ENCODE measurements at places on chromosomes 16 and 17.

- DNase-seq, result no peak
These were observed 4.1 kb upstream of the KDM8 start for GRCh38 chr16:27199235-27199586.

GRCh38 chr17:12927541-12928425 lies 90.0 kb downstream of the ELAC2 start:
- no peak for DNase-seq

DNA sequence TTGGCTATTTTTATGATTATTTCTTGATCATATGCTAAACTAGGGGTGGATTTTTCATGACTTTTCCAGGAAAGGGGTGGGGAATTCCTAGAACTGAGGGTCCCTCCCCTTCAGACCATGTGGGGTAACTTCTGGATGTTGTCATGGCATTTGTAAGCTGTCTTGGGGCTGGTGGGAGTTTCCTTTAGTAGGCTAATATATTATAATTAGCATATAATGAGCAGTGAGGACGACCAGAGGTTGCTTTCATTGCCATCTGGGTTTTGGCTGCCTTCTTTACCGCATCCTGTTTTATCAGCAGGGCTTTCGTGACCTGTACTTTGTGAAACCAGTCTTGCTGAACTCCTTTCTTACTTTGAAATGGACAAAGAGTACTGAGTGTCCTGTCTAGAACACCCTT lies 40.4 kb upstream of the ABCA5 start:
- no peak for DNase-seq

DNA sequence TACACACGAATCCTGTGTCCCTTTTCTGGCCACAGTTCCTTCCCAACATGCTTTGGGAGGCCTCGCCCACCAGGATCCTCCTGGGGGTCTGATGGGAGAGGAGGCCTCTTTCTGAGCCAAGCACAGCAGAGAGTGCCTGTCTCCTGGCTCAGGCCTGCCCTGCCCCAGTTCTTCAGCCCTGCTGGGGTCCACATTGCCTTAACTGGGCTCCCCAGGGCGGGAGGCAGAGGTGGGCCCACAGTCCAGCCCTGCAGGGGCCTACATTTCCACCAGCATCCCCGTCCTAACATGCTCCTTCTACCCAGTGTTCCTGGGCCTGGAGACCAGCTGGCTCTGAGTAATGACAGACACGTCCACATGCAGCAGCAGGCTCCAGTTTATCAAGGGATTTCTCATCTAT lies 29.6 kb downstream of the WNT9B start:
- DNase-seq, result no peak

DNA sequence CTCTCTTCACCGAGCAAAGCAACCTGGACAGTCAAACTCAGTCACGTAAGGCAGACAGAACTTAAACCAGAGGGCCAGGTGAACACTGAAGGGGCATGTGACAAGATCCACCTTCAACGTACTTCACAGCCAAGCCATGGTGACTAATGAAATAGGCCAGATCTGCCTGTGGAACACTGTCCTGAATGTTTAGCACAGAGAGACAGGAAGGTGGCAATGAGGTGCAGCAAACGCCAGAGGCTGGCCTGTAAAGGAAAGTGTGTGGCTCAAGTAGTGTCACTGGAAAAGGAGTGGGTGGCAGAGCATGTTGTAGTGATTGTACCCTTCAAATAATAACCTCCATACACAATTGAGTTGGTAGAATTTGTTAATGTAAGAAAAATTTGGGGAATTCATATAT lies 38.1 kb downstream of the SLC6A4 start:
- DNase-seq, result no peak

GRCh38 chr17:8629371-8630226 lies 926 bp downstream of the MYH10 start:
- no peak for DNase-seq

DNA sequence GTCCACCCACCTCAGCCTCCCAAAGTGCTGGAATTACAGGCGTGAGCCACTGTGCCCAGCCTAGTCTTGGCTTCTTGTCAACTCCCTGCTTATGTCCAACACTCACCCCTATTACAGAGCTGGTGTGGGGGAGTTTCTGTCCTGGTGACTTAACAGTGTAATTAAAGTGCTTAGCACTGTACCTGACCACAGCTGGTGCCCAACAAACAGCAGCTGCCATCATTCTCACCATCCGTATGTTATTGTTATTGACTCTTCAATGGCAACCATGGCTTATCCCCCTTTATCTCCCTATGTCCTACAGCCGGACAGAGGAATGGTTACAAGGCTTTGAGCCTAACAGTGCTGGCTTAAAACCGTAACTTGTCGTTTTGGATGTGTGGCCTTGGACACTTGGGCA lies 17.0 kb upstream of the BRCA1 start:
- DNase-seq, result no peak

DNA sequence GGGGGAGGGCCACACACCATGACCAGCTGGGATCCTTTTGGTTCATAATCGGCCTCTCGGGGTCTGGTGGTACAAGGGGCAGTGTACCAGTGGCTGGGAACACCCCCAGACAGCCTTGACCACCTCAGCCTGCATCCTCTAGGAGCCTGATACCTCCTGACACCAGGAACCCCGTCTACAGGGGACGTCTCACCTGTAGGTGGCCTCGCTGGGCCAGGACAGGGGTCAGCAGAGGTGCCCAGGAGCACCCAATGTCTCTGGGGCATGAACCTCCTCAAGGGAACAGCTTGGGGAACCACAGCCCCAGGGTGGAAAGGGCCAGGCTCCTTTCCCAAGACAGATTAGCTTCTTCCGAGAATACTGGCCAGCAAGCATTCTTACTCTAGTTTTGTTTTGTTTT lies 2.5 kb upstream of the METRNL start:
- DNase-seq, result no peak

- DNase-seq, result no peak
These were observed 11.3 kb downstream of the YPEL2 start for GRCh38 chr17:59342681-59343131.

DNA sequence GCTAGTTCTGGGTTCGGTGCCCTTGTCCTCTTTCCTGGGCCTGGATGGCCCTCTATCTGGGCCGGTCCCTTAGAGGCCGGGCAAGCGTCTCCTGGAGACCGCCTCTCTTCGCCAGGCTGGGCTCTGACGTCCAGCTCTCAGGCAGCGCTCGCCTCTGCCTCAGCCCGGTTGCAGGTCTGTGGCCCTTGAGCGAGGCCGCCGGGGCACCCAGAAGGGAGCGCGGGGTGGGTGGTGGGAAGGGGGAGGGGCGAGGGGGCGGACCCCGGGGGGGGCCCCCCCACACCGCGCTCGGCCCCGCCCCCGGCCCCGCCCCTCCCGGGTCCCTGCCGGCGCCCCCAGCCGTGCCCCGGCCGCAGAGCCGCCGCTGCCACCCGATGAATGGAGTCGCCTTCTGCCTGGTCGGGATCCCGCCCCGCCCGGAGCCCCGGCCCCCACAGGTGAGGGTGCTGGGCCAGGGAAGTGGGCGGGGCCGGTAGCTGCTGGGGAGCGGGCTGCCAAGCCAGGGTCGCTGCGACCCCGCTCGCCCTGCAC lies at the start of gene ARHGAP23:
Gene ARHGAP23, plus strand, starts transcription at position 353 of the 531 bp plus-strand sequence. Its CDS starts 22 bp downstream, at position 375.
- no peak for DNase-seq

DNA sequence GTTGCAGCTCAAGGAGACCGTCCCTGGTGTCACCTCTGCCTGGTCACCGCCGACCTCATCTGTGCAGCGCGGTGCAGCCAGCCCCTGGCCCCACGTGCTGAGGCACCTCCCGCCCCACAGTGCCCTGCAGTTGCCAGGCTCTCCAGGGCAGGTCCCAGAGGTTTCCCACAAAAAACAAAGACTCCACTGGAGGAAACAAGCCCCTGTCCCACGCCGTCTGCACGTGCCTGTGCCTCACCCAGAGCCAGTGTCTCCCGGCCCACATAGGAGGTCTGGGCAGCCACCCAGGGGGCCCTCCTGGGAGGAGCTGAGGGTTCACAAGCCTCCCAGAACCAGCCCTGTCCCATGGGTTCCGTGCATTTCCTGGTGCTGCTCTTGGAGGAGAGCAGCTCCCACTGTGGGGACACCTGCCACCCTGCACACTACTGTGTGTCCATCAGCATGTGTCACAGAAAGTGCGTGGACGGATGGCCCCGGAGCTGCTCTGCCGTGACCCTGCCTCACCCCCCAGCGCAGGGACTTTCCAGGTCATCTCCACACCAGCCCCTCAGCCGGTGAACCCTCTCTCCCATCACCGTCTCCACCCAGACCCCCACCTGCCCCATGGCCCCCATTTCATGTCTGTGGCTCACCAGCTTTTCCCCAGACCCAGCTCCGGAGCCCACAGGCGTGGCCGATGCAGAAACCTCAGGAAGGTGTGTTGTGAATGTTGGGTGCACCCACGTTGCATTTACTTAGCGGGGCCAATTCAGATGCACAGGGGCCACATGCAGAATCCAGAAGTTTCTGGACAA lies 17.0 kb upstream of the CDH15 start:
- no peak for DNase-seq

- no peak for DNase-seq
These were observed 6.3 kb downstream of the CA5A start for GRCh38 chr16:87929986-87930385.
